Cardiac atrium fibroblast (primary cell): ENCODE measurements at places on chromosomes 1 and 21. TPM values are rescaled to one million over a fixed set of nuclear protein-coding genes. Genes with fewer than 3 reads are reported as not detected.

The PTCH2 gene
- 0.18 TPM in 1 of 2 replicates, not detected in the other for total RNA-seq

The TPM3 gene
- 447 and 499 TPM in 2 replicates for total RNA-seq

The HOOK1 gene
- not detected in 2 replicates for total RNA-seq

The SEC16B gene
- total RNA-seq, result 1.8 TPM in 2 replicates

The CD84 gene
- total RNA-seq, result not detected in 2 replicates

The UBIAD1 gene
- 7.6 TPM in 2 replicates for total RNA-seq

The CORT gene
- total RNA-seq, result not detected in 2 replicates

The ADAMTS4 gene
- total RNA-seq, result 6.5 and 12.2 TPM in 2 replicates

The MPL gene
- total RNA-seq, result not detected in 2 replicates

The FCRLA gene
- total RNA-seq, result 2.3 TPM in 1 of 2 replicates, not detected in the other
